T-helper 17 cell (primary cell): ENCODE measurements at places on chromosomes 5 and 9.

- H3K4me3 ChIP-seq, result no peak overlapping the region
- peaks cover 50% of the 10 kb centered on the region for H3K27me3 ChIP-seq
- DNase-seq, result no peak
- H3K4me1 ChIP-seq, result no peaks in the 10 kb centered on the region
- H3K27ac ChIP-seq, result no peak overlapping the region
Observed at GRCh38 chr5:88393042-88393441, 124.4 kb upstream of the TMEM161B start.

GRCh38 chr9:16136961-16137360 is 584.1 kb downstream of the CCDC171 start:
- no peaks in the 10 kb centered on the region for H3K4me1 ChIP-seq
- H3K4me3 ChIP-seq, result no peak overlapping the region
- DNase-seq, result no peak
- H3K27ac ChIP-seq, result no peak overlapping the region

DNA sequence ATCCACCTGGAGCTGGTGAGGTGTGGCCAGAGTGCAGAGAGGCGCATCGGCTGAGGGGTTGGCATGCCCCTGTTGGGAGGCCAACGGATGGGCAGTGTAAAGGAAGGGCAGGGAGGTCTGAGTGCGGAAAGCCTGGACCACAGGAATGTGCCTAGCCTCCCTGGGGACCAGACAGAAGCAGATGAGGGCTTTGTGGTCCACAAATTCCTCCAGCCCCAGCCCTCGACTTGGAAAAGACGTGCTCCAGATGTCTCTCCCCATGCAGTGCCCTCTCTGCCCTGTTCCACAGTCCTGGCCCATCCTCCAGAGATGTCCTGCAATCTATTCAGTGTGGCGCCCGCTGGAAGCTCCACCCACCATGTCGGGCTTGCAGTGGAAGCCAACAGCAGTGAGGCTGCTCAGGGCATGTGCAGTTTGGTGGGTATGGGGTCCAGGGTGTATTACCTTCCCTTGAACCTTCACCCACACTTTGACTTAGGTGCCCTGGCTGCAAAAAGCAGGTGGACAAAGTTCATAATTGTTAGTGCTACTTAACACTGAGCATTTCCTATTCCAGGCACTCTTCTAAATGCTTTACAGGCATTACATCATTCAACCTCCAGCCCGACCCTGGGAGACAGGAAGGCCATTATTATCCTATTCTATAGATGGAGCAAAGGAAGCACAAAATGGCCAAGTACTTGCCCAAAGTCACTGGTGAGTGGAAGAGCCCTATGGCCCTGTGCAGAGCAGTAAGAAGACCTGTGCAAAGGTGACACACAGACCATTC is 120.2 kb upstream of the SLC25A48 start:
- no peak for DNase-seq
- no peak overlapping the region for H3K4me3 ChIP-seq
- H3K4me1 ChIP-seq, result no peaks in the 10 kb centered on the region
- peaks cover 39% of the 10 kb centered on the region for H3K27me3 ChIP-seq

DNA sequence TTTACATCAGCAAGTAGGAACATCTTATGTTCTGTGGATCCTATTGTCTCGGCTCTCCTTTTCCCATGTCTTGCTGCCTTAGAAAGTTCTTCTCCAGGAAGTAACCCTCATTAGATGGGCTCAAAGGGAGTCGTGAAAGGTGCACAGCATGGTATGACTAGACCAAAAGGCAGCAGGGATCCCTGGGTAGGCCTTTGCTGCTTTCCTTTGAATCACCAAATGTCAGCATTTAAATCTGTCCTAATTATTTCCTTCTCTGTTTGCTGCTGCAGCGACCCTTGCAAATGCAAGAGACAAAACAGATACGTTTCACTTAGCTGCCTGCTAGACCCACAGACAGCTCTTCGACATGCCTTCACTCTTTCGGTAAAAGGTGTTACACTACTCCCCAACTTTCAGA is 218.4 kb downstream of the ACTL7B start:
- H3K27ac ChIP-seq, result no peak overlapping the region
- peaks cover 11% of the 10 kb centered on the region for H3K27me3 ChIP-seq
- no peak for DNase-seq

DNA sequence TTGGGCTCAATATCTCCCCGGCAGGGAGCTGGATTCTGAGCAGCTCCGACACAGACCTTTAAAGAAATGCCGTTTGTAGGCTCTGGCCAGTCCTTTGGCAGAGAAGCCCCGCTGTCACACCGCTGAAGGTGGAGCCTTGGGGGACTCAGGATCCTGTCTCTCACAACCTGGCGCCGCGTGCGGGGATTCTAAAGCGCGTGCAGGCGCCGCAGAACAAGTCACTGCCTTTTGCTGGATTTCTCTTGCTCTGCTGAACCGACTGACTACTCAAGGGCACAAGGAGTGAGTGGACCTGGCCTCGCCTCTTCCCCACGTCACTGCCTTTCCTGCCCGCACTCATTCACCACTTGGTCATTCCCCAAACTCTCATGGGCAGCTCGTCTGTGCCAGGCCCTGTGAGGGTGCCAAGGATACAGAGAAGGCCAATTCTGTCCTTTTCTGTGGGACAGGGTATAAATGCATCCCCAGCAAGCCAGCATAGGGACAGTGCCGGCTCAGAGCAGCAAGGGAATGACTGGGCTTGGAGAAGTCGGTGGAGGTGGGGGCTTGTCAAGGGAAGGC is 69.3 kb downstream of the CRB2 start:
- peaks cover 2% of the 10 kb centered on the region for H3K4me1 ChIP-seq
- no peak overlapping the region for H3K27ac ChIP-seq
- H3K27me3 ChIP-seq, result no peaks in the 10 kb centered on the region
- H3K36me3 ChIP-seq, result peaks cover 9% of the 10 kb centered on the region
